ENCODE measurements at places on chromosomes 2 and 18.

DNA sequence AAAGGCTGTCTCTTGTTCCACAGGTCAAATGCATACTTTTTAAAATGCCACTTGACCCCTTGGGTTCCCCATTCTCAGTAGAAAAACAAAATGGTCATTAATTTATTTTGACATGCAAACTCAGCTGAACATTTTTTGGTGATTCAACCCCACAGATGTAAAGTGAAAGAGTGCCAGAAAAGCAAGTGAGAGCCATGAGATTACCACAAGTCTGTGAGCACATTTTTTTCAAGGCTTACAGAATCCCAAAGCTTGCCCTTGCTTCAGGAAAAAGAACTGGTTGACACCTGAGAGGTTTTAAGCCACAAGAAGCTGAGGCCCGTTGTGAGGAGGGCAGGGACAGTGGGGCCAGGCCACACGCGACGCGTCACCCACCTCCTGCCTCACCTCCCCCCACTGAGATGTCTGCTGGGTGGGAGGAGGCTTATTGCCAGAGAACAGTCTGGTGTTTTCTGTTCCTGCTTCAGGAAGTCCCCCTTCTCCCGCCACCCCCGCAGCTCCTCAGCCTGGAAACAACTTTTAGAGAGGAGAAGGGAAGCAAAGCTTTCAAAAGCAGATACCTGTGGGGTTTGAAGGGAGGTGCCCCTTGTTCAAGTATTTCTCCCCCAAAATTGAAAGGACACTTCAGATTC is 70.4 kb upstream of the CYP1B1 start:
- no peak for DNase-seq

GRCh38 chr2:46747297-46747818 is 168.2 kb downstream of the MCFD2 start:
- no peak for DNase-seq

DNA sequence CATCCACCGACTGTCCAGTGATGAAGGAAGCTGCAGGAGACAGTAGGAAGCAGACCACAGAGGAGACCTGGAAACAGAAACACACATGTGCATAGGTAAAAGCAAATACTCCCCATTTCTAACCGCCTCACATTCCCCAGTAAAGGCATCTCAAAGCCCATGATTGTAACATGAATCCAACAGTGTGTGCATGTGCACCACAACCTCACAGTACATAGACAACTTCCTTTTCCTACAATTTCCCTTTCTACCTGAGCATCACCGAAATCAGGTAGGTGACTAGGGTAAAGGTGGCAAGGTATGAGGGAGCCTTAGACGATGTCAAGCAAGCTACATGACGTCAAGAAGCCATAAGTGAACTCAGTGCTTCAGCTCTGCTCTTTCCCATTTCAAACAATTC is 30.6 kb upstream of the MREG start:
- DNase-seq: no peak

DNA sequence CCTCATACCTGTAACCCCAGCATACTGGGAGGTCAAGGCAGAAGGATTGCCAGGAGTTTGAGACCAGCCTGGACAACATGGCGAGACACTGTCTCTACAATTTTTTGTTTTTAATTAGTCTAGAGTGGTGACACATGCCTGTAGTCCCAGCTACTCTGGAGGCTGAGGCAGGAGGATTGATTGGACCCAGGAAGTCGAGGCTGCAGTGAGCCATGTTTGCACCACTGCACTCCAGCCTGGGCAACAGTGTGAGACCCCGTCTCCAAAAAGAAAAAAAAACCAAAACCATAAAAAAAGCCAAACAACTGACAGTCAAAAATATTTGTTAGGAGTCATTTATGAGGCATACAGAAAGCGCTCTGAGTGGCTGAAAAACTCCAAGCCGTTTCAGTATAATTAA is 95.5 kb downstream of the KCTD18 start:
- DNase-seq: no peak
